ENCODE measurements at places on chromosomes 4 and X.

- DNase-seq: no peak
Observed at GRCh38 chr4:16977081-16977480, 78.6 kb upstream of the LDB2 start.

DNA sequence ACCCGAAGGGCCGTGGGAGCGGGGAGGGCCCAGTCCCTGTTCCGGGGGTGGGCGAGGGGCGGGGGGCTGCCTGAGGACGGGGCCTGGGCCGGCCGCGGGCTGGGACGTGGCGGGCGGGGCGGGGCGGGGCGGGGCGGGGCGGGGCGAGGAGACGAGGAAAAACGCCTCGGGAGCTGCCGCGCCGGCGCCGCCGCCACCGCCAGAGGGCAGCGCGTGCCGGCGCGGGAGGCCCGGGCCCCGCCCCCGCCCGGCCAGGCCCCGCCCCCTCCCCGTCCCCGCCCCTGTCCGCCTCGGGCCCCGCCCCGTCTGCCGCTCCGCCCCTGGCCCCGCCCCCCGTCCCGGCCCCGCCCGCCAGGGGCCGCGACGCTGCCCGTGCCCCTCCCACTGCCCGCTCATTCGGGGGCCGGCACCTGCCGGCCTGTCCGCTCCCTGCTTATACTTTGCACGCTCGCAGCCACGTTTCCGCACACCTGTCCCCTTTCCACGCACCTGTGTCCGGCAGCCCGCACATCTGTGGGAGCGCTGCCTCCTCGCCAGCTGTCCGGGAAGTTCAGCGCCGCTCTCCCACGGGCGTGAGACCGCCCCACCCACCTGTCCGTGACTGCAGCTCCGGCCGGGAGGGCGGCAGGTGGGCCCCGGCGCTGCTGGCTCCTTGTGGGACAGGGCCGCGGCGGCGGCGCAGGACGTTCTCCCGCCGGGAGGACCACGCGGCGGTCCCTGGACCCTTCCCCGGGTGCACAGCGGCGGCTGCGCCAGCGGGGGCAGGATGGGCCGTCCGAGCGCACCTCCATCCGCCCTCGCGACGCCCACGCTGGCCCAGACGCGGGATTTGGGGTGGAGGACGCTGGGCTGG is 1.7 kb upstream of the FGFRL1 start:
- DNase-seq: no peak

DNA sequence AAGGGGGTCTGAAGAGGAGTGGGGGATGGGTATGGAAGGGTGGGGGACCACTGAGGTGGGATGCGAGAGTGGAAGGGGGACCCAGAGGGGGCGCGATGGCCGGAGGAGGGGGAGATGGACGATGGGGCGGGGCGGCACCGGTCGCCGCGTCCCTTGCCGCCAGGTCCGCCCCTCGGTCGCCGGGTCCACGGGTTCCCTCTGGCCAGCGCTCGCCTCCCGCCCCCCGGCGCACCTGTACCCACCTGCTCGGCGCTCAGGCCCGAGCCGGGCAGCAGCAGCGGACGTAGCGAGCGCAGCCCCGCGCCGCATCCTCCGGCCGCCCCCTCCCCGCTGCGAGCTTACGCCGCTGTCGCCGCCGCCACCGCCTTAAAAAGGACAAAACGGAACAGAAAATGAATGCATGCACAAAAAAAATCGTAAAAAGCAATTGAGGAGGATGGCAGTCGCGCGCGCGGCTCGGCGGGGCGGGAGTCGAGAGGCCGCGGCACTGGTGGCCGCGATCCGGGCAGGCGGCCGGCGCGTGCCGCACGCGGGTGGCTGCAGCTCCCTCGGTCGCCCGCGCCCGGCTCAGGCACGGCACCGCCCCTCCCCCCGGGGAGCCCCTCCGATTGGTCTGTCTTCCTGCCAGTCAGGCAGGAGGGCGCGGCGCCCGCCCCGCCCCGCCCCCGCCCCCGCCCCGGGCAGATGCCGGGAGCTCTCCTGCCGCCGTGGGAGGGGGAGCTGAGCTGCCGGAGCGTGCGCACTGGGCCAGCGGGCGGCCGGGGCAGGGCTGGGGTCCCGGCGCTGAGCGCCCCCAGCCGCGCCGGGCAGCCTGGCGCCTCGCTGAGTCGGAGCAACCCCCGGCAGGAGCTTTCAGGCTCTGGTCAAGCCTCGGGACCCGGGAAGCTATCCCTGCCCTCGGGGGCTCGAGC is at the start of gene JAKMIP1:
Gene JAKMIP1 (minus strand): TSS at position 539 of the 911 bp plus-strand sequence. CDS start 87,699 bp downstream, outside the sequence.
- DNase-seq: no peak

DNA sequence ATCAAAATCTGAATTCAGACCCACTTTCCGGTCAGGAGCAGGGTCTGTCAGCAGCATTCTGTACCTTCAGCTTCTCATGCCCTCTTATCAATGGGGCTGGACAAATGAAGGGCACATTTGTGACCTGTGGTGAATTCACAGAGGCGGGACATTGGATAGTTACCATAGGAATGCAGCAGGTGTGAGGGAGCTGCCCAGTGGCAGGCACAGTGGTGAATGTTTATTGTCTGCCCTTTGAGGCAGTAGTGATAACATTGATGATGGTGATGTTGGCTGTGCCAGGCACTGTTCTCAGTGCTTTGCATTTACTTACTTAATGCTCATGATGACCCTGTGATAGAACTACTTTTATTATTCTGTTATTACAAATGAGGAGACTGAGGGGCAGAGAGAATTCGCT is 101.2 kb upstream of the KIT start:
- DNase-seq: no peak

All from ascending aorta (tissue), 2 donors.